CD14-positive monocyte (primary cell): ENCODE measurements at places on chromosomes 6 and 20. TPM values are rescaled to one million over a fixed set of nuclear protein-coding genes. Genes with fewer than 3 reads are reported as not detected.
A peak's percentile ranks its signal among the peaks of the same experiment; 100 is the strongest.

DNA sequence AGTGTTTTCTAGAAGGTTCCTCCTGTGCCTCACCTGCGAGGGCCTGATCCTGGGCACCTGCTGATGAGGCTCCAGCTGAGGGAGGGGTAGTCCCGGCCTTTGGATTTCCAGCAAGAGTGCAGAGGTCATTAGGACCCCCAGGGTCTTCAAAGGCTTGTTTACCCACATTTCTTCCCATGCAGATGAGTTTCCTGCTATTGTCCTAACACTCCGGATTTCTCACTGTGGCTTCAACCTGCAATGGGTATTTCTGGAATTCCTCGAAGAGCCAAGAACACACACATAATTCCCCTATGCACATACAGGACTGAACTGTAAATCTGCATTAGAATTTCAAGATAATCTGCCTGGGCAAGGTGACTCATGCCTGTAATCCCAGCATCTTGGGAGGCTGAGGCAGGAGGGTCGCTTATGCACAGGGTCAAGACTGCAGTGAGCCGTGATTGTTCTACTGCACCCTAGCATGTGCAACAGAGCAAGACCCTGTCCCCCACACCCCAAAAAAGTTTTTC is 53.9 kb downstream of the ADNP start:
- no peak overlapping the region for H3K27ac ChIP-seq
- no peak overlapping the region for H3K4me3 ChIP-seq
- H3K27me3 ChIP-seq: no peaks in the 10 kb centered on the region

GRCh38 chr6:117531346-117531745 is 48.9 kb downstream of the DCBLD1 start:
- H3K36me3 ChIP-seq: no peaks in the 10 kb centered on the region
- H3K4me3 ChIP-seq: no peak overlapping the region
- no peaks in the 10 kb centered on the region for H3K27me3 ChIP-seq
- no peak overlapping the region for H3K27ac ChIP-seq

The LY6G6F gene
- 0.51 TPM for polyA plus RNA-seq

DNA sequence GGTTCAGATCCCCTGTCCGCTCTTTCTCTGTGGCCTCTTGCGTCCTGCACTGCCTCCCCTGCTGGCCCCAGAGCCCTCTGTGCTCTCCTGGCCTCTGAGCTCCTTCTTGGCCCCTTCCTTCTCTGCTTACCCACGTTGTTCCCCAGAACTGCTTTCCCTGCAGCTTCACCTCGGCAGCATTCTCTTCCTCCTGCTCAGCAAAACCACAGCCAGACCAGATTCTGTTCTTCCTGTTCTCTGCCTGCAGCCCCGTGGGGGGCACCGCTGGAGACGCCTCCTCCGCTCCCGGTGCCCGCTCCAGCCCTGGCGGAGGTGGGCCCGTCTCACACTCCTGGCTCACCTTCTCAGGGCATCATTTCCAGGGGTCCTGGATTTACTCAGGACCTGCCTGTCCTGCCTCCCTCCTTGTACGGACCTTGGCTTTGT is 59.7 kb downstream of the TCP11 start:
- peaks cover 18% of the 10 kb centered on the region for H3K4me1 ChIP-seq
- DNase-seq: peak; percentile 7

GRCh38 chr6:72642435-72642834 is 20.6 kb downstream of the KCNQ5 start:
- no peak for DNase-seq
- H3K36me3 ChIP-seq: no peaks in the 10 kb centered on the region
- no peaks in the 10 kb centered on the region for H3K4me1 ChIP-seq
- no peaks in the 10 kb centered on the region for H3K27me3 ChIP-seq
